ENCODE measurements at places on chromosomes 4 and X.

DNA sequence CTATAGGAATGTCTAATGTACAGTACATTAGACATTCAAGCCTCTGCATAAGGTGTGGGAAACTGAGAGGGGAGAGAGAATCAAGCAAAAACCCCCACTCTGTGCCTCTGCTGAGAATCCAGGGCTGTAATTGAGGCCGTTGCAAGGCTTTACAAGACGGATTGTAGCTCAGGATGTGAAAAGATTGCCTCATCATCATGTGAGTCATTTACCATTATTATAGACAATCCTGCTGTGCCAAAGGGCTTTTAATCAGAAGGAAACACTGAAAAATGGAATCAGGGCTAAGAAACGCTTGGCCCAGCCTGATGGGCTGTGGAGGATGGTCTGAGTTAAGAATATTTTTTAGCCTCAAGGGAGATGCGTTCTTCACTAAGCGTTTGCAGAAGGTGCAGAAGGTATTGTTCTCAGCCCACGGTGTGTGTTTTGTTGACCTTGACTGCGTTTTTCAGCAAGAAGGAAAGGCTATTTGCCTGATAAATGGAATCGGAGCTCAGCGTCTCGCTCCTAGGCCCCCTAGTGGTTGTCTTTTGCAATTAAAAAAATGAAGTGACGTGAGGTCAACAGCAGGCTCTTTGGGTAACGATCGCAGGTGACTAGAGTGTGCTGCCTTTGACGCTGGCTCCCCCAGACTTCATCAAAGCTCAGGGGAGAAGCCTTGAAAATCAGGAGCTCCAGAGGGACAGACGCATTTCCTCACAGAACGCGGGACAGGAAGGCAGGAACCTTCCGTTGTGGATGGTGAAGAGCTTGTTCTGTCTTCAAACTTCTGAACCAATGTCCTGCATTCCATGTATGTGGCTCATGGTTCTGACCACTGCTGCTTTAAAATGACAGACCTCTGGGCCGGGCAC is 18.1 kb upstream of the CHRNA9 start:
- peak; percentile 77 for DNase-seq

DNA sequence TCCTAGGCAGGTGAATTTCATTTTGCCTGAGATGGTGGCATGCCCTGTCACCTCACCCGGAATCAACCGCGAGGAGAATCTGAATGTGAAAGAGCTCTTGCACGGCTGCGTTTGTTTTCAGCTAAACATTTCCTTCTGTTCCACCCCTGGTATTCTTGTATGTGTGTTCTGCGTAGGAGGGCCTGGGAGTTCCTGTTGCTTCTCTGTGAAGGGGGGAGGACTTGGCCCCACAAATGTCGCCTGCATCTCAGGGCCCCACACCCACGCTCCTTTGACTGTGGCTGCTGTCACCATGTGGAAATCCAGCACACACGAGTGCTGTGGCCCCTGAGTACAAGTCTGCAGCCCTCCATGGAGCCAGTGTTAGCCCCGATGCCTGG is 45.8 kb upstream of the CLCN4 start:
- DNase-seq, result peak; percentile 63

- DNase-seq, result no peak
Measured at GRCh38 chr4:67452100-67452845, 93.0 kb downstream of the CENPC start.

DNA sequence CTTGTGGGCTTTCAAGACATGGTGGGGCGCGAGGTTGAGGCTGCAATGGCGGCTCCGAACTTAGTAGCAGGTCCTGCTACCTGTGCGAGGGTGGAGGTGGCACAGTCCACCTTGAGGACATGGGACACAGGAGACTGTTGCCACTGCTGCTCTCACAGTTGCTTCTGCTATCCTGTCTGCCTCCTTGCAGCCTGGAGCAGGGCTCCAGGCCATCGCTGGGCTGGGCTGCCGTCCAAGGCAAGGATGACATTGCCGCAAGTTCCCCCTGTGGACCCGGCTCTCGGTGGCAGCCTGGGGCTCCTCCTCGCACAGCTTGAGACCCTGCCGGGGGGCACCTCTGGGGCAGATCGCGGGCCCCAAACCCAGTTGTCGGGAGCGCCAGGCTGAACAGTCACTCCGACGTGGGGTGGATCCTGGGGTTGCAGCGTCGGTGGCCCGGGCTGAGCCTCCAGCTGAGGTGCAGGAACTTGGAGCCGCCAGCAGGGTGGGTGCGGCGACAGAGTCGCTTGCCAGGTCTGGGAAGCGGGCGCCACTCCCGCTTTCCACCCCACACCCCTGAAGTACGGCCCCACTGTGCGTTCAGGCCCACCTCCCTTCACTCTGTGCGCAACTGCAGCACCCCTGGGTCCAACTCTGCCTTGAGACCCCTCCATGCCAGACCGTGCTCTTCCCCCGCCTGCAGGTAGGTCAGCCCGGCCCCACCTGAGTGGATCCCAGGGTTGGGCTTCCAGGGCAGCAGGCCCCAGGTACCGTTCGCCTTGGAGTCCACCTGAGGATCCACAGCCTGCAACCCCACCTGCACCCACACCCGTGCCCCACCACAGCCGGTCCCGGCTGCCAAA is 192.7 kb upstream of the NUDT6 start:
- DNase-seq, result no peak

DNA sequence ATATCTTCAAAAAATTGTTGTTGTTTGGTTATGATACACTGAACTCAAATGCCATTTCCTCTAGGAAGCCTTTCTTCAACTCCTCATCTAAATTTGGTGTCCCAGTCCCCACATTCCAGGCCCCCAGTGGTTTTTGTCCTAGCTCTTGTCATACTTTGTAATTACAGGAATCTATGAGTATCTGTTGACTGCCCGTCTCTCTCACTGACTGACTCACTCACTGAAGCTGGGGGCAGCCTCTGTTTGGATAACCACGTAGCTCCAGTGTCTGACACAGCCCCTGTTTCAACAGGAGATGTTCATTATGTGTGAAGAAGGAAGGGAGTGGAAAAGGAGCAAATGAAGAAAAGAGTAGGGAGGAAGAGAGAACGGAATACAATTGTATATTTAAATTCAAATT is 284.1 kb upstream of the TENM3 start:
- DNase-seq, result no peak

DNA sequence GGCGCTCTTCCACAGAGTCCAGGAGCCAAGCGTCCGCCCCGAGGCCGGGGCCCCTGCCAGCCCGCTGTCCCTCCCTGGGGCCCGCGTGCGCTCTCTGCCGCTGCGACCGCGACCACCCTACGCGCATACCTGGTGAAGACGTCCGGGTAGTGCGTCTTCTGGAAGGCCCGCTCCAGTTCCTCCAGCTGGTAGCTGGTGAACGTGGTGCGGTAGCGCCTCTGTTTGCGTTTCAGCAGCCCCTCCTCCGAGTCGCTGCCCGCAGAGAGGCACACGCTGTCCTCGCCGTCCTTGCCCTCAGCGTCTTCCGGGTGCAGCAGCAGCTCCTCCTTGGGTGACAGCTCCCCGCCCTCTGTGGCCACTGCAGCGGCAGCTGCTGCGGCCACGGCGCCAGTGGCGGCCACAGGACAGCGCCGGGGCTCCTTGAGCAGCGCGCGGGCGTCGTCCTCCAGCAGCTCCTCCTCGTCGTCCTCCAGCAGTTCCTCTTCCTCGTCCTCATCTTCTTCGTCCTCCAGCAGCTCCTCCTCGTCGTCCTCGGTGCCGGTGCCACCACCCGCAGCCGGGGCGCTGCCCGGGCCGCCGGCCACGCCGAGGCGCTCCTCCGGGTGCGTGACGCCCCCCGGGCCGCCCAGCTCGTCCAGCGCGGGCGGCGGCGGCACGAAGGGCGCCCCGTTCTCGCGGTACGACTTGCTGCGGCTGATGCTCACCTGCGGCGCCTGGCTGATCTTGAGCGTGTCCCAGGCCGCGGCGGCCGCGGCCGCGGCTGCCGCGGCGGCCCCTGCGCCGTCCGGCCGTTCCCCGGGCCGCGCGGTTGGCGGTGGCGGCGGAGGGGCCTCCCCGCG is 2.8 kb downstream of the ARX start:
- DNase-seq, result no peak
